ENCODE measurements at places on chromosomes 2 and 18.
A peak's percentile ranks its signal among the peaks of the same experiment; 100 is the strongest.

DNA sequence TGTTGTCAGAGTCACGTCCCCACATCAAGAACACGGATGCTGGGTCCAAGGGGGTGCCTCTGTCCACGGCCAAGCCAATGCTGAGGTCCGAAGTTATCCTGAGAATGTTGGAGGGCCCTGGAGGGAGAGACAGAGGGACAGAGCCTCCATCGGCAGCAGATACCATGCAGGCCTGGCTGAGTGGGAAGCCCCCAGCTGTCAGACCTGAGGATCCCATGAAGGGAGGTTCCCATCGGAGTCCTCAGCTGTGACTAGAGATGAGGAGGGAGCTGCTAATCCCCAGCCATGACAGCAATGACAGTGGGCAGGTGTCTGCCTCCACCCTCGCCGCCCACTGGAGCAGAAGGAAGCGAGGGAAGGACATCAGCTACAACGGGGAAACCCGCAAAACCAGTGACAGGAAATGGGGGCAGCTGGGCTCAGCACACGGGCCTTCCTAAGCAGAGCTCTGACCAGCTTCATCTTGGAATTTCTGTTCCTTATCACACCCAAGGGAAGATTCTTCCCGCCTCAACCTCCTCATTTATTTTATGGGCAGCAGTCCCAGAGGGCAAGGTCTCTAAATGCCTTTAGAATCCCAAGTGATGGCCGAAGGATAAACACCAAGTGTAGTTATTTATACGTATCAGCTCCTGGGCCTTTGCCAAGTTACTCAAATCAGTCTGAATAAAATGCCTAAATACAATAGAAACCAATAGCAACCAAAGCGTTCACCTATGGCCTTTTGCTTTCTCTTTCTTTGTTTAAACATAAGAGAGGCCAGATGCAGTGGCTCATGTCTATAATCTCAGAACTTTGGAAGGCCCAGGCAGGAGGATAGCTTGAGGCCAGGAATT is 32.2 kb downstream of the FAM178B start:
- no peak for DNase-seq

DNA sequence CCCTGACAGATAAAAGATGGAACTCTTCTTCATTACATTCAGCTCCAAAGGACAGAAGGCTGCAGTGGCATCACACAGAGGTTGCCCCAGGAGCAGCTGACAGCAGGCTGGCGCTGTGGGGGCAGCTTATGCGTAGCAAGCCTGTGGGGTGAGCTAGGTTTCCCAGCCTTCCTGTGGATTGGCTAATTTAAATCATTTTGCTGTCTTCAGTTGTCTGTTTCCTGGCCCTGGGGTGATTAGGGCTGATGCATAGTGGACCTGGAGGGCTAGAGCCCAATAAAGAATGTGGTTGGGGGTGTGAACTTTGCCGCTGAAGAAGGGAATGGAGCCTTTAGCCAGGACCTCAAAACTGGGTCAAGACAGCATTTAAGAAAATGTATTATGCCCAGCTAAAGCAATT is 1038.0 kb downstream of the SOCS6 start:
- no peak for DNase-seq

GRCh38 chr2:189151906-189152305 is 27.7 kb downstream of the COL5A2 start:
- no peak for DNase-seq

- no peak for DNase-seq
Observed at GRCh38 chr2:207387001-207387571, 142.7 kb upstream of the CREB1 start.

DNA sequence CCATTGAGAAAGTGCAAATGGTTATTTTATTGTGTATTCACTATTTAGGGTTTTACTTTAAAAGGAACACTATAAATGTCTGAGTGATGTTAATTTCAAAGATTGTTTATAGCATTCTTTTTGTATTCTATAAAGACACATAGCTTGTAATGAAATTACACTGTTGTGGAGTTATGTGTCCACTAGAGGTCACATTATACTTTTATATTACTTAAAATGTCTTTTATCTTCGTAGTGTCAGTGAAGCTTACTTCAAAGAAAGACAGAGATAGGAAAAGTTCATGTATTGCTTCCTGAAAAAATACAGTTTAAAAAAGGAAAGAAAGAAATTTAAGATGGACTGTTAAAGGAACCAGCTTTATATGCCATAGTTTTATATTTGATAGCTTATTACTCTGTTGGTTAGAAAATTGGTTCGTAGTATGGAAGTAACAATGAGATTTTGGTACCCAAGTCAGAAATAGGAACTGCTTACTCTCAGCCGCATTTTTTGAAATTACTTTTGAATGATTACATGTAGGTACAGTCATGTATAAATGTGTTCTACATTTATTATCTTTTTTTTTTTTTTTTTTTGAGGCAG is 20.5 kb downstream of the APLF start:
- DNase-seq, result peak; percentile 15

GRCh38 chr2:227325839-227326195 is 766 bp downstream of the MFF start:
- peak; percentile 29 for DNase-seq

DNA sequence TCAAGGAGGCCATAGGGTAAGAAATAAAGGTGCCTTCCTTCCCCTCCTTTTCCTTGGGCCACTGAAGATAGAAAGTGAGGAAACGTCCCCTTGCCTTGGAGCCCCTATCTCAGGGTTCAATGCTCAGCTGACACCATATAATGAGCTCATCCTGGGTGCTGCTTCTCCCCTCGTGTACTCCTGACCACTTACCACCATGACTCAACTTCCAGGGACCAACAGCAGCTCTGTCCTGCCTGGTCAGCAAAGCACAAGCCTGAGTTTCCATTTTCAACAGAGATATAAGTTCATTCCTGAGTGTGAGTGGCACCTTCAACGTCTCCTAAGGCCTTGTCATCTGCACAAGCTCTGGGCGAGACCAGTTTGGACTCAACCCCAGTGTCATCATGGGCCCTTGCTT is 151.2 kb downstream of the CAPN13 start:
- no peak for DNase-seq

DNA sequence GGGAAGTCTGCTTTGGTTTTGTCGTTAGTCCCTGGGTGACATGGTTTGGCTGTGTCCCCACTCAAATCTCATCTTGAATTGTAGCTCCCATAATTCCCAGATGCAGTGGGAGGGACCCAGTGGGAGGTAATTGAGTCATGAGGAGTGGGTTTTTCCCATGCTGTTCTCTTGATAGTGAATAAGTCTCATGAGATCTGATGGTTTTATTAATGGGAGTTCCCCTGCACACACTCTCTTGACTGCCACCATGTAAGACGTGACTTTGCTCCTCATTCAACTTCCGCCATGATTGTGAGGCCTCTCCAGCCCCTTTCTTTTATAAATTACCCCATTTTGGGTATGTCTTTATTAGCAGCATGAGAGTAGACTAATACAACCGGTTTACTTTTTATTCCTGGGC is 405.8 kb upstream of the ID2 start:
- no peak for DNase-seq

GRCh38 chr2:96913398-96914202 is 43.7 kb upstream of the SEMA4C start:
- DNase-seq, result no peak

- DNase-seq, result no peak
Observed at GRCh38 chr2:16948053-16948452, 282.4 kb upstream of the CYRIA start.

- DNase-seq, result peak; percentile 10
Observed at GRCh38 chr18:22765896-22766295, 167.2 kb upstream of the RBBP8 start.

- no peak for DNase-seq
Observed at GRCh38 chr18:48621240-48621639, 82.4 kb downstream of the CTIF start.

GRCh38 chr2:144776766-144777165 is 256.8 kb upstream of the ZEB2 start:
- DNase-seq, result no peak

DNA sequence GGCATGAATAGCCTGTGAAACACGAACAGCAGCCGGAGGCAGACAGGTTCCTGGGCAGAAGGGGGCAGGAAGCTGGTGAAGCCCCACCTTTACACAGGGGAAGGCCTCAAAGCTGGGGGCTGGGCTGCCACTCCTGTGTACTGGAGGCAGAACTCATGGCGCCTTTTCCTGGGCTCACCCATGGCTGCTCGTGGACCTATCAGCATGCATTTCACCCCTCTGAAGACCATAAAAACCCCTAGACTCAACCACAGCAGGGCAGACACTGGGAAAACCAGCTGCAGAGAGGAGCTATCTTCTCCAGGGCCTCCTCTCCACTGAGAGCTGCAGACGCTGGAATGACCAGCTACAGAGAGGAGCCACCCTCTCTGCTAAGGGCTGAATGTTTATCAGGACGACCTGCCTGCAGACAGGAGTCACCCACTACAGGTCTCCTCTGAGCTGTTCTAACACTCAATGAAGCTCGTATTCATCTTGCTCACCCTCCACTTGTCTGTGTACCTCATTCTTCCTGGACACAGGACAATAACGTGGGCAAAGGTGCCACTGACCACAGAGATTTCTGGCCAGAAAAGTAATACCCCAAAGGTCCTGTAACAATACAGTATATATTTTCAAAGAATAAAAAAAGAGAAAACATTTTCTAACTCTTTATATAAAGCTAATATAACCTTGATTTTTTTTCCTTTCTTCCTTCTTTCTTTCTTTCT is 18.9 kb upstream of the CCDC88A start:
- DNase-seq, result no peak

DNA sequence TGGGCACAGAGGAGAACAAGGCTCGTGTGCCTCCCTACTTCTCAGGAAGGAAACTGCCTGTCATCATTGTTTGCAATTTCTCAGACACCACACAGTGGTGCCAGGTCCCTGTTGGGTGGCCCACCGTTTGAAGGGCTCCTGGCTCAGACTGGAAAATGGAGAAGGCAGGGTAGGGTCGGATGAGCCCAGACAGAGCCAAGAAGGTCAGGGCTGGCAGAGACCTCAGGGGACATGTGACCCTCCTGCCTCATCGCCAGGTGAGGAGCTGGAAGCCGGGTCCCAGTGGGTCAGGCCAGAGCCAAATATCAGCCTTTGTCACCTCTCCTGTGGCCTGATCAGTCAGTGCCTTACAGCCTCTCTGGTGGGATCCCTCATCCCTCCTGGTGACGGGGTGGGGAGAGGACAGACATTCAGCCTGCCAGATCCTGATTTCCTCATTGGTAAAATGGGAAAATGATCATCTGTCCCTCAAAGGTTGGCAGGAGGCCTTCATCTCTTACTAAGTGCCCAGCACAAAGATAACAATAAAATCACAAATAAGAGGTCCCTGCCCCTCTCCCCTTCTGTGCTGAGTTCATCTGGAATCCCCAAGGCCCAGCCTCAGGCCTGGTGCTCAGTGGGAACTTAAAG is 117.6 kb downstream of the CAPN13 start:
- DNase-seq, result no peak

DNA sequence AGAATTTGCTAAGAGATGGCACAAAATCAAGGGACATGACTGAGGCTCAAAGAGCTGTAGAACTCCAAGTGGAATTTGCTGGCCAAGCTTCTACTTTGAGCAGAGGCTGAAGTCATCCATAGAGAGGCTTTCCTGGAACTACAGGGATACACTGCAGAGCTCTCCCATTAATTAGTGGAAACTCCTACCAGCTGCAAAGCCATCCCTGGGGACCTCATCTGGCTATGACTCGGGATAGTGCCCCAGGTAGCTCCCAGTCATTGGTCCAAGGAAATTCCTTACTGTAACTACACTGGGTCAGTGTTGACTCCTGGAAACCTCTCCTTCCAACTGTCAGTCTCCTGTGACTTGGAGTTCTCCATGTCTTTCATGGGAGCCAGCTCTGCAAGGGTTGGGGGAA is 10.5 kb upstream of the GALM start:
- DNase-seq, result no peak

GRCh38 chr2:3633982-3634595 is 23.9 kb upstream of the ALLC start:
- no peak for DNase-seq

DNA sequence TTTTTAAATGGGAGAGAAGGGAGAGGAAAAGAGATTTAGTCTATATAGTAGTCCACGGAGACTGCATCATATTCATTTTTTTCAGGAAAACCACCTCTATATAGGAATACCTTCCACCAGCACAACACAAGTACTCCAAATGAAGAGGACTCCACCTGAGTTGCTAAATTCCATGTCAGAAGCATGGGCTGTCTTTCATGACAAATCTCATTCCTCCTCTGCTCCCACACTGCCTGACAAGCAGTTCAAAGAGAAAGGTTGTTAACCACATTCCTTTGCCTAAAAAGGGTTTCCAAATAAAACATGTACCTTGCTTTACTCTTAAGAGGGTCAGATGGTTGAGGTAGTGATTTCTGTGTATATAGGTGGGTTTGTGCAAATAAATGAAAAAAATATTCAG is 122.0 kb downstream of the TMEFF2 start:
- no peak for DNase-seq

- no peak for DNase-seq
Observed at GRCh38 chr2:163556511-163556910, 179.3 kb downstream of the FIGN start.

DNA sequence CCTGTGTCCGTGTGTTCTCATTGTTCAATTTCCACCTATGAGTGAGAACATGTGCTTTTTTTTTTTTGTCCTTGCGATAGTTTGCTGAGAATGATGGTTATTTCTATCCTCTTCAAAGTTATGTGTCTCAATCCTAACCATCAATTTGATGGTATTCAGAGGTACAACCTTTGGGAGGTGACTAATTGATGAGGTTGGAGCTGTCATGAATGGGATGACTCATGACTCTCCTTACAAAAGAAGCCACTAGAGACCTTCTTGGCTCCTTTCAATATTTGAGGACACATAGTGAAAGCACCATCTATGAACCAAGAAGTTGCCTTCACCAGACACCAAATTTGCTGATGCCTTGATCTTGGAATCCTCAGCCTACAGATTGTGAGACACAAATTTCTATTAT is 677.1 kb upstream of the DDX18 start:
- no peak for DNase-seq

DNA sequence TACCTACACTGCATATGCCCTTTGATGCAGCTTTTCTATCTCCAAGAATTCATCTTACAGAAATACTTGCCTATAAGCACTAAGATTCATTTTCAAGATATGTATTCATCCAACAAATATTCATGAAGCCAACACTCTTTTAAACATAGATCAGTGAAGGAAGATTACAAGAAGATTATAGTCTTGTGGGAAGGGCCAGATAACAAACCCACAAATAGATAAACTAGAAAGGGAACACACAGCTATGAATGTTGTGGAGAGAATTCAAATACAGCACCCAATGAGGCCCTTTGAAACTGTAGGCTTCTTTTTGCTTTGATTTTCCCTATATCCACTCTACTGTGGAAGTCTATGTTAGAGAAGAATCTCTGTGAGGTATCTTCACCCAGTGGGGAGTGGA is 186.7 kb upstream of the RBMS1 start:
- no peak for DNase-seq

GRCh38 chr2:12045864-12046291 is 299.4 kb downstream of the LPIN1 start:
- no peak for DNase-seq

DNA sequence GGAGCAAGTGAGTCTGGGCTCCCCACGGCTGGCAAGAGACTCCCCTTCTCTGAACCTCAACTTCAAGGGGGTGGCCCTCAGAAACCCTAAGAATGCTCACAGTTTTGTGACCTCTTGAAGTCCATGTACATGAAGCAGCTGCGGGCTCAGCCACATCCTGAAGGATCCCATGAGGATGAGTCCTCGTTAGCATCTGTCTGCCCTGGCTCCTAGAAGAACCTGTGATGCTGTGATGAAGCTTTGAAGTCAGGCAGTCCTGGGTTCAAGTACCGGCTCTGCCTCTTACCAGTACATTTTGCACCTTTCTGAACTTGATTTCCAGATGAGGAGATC is 38.1 kb downstream of the SDC1 start:
- DNase-seq, result no peak

All from hindlimb muscle (tissue), 1 donor.